ENCODE measurements at places on chromosomes 11 and 22.

DNA sequence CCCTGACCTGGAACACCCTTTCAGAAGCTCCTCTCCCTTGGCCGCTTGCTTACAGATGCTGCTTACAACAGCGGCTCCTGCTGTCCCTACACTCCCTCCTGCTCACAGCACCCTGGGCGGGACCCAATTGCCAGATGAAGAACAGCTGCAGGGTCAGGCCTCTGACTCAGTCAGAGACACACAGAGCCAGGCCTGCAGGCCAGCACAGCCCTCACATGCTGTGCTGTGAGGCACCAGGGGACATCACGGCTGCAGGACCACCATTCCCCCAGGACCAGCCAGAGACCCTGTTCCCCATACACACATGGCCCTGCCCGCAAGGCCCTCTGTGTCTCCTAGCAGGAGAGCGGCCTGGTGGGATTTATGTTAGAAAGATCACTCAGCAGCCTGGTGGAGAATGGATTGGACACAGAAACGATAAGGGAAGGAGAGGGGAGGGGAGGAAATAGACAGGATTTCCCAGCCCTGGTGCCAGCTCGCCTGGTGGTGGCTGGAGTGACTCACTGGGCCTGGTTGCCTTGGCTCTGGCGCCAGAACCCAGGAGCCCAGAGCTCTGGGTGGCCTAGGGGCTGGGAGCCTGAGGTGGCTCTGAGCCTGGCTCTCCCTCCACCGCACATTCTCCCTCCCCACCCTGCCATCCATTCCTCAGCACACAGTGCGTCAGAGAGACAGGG lies 6.7 kb downstream of the CAPN5 start:
- DNase-seq, result peak; percentile 55

- DNase-seq, result no peak
These were observed 3.4 kb upstream of the FGF19 start for GRCh38 chr11:69707176-69707575.

- no peak for DNase-seq
These were observed 10.9 kb downstream of the SRPRA start for GRCh38 chr11:126257764-126258163.

DNA sequence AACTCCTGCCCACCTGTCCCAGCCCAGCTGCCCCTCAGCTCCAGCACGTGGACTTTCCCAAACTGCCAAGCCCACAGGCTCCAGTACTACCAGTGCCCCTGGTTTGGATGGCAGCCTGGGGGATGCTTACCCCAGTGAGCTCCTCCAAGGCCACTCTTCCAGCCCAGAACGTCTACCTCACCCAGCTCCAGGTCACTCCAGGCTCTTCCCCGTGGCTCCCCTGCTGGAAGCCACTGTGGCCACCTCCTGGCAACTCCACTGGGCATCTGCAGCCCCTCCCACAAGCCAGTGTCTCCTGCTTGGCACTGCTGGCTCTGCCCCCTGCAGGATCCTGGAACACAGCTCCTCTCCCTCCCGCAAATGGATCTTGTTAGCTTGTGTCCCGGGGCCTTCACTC lies 29.3 kb downstream of the LMO1 start:
- DNase-seq, result peak; percentile 90

DNA sequence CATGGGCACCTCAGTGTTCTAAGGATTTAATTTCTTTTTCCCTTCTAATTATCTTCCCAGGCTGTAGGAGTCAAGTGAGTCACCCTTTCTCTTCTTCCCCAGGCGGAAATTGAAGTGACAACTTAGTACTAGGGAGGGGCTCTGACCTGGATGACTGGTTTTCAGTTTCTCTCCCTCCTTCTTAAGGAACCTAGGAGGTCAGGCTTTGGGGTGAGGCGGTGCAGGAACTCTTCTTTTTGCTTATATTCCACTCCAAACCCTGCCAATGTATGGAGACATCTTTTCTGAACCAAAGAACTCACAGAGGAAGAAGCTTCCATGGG lies 12.6 kb downstream of the ZDHHC5 start:
- no peak for DNase-seq

- no peak for DNase-seq
These were observed 38.2 kb downstream of the ZNRF3 start for GRCh38 chr22:28921585-28921879.

GRCh38 chr11:3823303-3823702 lies 14.9 kb downstream of the PGAP2 start:
- no peak for DNase-seq

DNA sequence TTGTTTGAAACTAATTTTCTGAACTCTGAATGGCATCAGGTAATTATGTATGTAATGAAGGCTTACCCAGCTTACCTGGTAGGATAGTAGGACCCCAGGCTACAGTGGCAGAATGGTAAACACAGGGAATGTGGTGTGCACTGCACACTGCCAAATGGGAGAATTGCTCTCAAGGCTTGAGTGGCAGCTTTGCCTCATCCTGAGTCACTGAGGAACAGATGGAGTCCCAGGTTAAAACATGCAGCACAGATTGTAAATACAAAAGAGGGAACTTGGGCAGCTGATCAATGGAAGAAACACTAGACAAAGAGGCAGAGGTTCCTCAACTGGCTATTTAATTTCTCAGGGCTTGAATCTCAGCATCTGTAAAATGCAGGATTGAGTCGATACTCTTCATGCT lies 24.4 kb downstream of the GPR83 start:
- DNase-seq, result no peak

GRCh38 chr22:46609175-46609690 lies 11.0 kb upstream of the GRAMD4 start:
- DNase-seq, result no peak

DNA sequence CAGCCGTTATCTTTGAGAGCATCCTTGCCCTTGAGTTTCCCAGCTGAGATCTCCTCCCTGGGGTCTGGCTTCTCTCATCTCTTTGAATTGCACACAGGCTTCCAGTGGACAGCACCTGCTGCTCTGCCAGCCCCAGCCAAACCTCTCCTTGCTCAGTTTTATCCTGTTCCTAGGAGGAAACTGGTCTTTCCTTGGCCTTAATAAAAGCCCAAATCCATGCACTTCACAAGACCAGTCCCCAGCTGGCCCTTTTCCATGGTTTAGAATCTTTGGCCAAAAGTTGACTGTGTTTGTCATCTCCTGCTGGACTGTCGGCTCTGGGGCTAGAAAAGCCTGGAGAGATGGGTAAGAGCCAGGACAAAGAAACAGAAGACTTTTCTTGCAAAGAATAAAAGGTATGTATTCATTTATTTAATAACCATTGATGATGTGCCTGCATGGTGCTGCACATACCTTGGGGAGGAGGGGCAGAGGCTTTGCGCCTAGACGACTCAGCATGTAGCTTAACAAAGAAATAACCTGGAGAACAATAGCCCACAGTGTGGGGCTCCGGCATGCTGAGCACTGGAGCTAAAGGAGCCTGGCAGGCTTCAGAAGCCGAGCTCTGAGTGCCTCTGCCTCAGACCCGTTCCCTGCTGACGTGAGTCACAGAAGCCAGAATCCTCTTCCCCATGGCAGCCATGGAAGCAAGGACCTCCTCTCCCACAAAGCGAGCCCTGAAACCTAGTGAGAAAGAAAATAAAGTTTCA lies 319.3 kb upstream of the B3GAT1 start:
- DNase-seq, result no peak

DNA sequence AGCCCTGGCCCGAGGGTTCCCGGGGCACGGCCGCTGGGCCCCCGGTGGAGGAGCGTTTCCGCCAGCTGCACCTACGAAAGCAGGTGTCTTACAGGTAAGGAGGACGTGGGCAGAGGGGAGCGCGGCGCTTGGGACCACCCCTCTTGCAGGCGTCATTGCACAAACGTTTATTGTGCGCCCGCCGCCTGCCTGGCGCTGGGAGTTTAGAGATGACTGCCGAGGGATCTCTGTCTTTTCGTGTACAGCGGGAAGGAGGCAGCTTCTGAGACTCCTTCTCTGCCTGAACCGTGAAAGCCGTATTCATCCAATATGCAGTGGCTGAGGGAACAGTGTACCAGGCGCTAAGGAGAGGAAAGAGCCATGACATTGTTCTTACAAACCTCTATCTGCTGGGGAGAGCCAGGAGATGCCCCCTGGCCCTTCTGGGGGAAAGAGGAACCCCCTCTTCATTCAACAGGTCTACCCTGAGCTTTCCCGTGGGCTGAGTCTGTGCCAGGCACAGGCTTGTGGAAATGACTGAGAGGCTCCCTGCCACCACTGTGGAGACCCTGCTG lies 13.8 kb upstream of the DGKZ start:
- no peak for DNase-seq

GRCh38 chr11:45022294-45023064 lies 71.8 kb upstream of the TP53I11 start:
- DNase-seq, result no peak

GRCh38 chr22:41366323-41367029 lies 15.3 kb upstream of the TEF start:
- no peak for DNase-seq

GRCh38 chr11:133984828-133985227 lies 28.1 kb upstream of the IGSF9B start:
- no peak for DNase-seq

GRCh38 chr22:23263651-23264555 lies 83.6 kb downstream of the BCR start:
- DNase-seq, result no peak

DNA sequence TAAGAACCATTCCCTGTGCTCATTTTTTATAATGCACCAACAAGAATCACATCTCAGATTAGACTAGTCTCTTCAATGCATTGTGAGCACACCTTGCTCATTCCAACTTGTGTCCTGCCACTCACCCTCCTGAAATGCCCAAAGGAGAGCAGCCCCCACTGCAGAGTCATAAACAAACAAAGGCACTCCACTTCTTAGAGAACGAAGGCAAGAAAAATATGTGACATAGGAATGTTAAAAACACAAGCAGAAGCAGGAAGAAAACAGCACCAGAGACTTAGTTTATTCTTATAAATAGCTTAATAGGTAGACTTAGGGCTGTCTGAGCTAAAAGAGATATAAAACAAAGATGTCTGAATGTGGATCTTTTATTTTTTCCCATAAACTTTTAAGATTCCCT lies 57.2 kb downstream of the GUCY1A2 start:
- no peak for DNase-seq

DNA sequence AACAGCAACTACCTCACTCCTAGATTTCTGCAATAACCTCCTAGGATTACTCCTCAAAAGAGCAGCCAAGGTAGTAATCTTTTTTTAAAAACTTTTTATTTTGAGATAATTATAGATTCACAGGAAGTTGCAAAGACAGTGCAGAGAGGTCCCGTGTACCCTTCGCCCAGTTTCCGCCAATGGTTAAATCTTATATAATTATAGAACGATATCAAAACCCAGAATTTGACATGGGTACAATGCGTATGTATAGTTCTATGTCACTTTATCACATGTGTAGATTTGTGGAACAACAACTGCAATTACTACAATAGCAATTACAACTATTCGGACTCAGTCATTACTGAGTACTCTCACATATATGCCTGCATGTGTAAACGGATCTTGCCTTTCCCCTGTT lies 94.8 kb upstream of the APOA1 start:
- DNase-seq, result no peak

DNA sequence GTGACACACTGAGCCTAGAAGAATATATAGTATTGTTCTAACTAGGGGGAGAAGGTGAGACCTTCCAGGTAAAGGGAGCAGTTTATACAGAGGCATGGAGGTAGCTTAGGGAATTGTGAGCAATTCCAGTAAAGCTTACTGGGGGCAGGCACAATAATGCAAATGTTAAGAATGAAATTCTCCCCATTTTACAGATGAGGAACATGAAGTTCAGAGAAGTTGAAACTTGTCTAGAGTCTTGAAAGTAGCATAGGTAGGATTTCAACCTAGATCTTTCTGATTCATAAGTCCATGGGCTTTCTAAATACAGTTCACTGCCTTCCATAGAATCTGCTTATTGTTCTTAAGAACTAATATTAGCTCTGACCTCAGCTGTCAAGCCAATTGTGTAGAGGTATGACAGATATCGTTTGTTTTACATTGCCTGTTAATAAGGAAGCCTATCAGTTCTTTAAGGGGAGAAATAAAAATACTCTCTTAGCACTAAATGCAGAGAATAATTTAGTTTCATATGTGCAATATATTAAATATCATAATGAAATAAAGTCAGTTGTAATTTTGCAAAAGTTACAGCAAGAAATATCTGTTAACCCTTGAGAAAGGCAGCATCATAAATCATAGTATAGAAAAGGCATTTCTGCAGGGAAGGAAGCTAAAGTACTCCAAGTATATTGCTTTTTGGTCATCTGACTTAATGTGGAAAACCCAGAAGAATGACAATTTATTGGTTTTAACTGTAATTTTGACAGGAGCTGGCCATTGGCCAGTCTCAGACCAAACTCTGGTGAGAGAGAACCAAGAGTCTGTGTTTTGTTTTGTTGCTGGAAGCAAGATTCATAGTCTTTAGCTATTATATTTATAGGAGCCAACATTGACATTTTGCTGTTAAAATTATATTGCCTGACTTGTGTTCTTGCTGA lies 181.8 kb downstream of the UVRAG start:
- DNase-seq, result no peak

- no peak for DNase-seq
These were observed 4.1 kb upstream of the PTDSS2 start for GRCh38 chr11:445765-446588.

GRCh38 chr11:83054904-83055380 lies 16.8 kb downstream of the RAB30 start:
- DNase-seq, result no peak

- peak; percentile 56 for DNase-seq
These were observed 2.3 kb upstream of the RTN4RL2 start for GRCh38 chr11:57458060-57458409.

DNA sequence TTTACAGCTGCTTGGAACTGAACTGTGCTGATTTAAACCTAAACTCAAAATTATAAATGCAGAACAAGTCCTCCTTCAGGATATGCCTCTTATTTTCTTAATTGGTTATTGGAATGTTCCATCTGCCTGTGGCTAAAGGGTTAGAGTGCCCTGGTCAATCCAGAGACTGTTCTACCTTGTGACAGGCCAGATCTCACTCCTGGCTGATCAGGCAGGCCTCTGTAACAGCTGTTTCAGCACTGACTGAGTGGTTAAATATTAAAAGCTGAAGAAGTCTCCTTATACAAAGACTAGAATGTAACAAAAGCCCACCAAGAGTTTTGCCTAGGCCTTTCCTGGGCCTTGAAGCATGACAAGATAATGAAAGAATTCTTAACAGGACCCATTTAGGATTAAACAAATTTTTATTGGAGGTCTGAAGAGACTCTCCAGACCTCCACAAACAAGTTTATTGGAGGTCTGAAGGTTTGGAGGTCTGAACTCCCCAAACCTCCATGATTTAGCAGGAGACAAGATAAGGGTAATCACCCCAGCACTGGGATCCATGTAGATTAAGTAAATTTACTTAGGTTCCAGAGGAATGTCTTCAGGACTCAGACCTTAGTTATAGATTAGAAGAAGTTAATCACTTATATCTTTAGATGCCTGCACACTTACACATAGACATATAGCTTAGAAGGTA lies 35.8 kb downstream of the TMPRSS5 start:
- no peak for DNase-seq
